ENCODE measurements at places on chromosomes 3 and 15.
A peak's percentile ranks its signal among the peaks of the same experiment; 100 is the strongest.

GRCh38 chr3:141764045-141764444 lies 837 bp downstream of the GRK7 start:
- no peak for DNase-seq

- peak; percentile 76 for DNase-seq
Measured at GRCh38 chr3:151086484-151087456, 1.3 kb downstream of the MED12L start.

- no peak for DNase-seq
Measured at GRCh38 chr15:94228611-94229010, 2.8 kb upstream of the MCTP2 start.

- no peak for DNase-seq
Measured at GRCh38 chr3:20256144-20256543, 70.1 kb upstream of the SGO1 start.

- DNase-seq = no peak
Measured at GRCh38 chr15:35379972-35380371, 166.0 kb downstream of the DPH6 start.

GRCh38 chr3:40921251-40921650 lies 278.1 kb upstream of the CTNNB1 start:
- DNase-seq = no peak

DNA sequence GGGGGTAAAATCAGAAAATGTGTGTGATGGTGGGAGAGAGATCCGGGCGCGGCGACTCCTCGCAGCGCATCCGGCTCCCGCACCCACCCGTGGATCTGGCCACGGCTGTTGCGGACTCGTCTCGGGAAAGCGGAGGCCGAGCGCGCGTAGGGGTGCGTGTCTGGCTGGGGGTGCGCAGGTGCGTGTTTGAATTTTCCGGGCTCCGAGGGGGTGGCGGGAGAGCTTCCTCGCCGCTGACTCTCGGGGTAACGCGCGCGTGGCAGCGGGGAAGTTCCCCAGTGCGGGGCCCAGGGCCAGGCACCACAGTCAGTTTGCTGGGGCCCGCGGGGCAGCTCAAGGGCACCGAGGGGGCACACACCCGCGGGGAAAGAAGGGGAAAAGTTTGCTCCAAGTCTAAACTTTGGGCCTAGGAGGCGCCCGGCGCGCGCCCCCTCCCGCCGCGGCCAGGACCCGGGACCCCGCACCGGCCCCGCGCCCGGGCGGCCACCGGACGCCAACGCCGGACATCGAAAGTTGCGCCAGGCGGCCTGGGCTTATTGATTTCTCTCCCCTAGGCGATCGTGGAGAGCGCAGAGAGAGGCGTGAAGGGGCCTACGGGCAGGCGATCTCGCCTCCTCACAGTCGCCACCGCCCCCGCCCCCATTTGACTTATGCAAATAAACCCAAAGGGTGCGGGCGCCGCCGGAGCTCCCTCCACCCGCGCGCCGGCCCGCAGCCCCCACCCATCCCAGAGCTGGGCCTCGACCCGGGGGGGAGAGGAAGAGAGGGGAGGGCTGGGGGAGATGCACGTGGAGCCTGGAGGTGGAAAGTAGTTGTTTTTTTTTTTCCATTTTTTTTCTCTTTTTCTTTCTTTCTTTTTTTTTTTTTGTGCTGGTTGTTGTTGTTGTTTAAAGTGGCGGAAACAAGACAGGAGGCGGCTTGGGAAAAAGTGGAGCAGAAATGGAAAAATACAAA lies 639 bp downstream of the FOXP1 start:
- DNase-seq = peak; percentile 50

GRCh38 chr3:124886168-124887056 lies 753 bp downstream of the ITGB5 start:
- peak; percentile 51 for DNase-seq

DNA sequence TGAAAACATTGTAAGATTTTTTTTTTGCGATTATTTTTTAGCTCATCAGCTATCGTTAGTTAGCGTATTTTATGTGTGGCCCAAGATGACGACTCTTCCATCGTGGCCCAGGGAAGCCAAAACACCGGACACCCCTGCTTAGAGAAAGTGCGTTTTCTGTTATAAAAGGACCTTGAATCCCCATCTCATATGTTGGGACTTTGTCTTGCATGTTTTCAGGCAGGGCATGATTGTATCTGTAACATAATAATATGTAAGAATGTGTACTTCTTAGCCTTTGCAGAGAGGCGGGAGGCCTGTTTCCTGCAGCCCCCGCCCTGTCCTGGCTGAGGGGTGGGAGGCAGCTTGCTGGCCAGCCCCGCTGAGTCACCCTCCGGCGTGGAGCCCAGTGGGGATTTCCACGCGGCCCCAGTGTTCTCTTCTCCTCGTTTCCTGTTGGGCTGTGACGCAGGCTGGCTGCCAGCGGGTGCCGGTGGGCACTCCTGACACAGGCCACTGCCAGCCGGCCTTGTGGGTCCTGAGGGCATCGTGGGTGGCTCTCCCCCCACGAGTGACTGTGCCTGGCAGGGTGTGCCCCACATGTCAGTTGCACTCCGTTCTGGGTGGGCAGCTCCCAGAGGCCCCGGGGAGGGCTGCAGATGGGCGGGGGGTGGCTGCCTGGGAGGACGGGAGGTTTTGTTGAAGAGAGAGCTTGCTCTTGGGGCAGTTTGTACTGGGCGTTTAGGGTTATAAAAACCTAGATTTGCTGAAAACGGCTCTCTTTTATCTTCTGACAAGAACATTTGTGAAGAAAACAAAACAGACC lies 55.6 kb downstream of the SMAD3 start:
- peak; percentile 22 for DNase-seq

GRCh38 chr3:98962189-98962930 lies 60.9 kb upstream of the DCBLD2 start:
- no peak for DNase-seq

GRCh38 chr3:152323834-152324233 lies 55.1 kb downstream of the MBNL1 start:
- DNase-seq = no peak

DNA sequence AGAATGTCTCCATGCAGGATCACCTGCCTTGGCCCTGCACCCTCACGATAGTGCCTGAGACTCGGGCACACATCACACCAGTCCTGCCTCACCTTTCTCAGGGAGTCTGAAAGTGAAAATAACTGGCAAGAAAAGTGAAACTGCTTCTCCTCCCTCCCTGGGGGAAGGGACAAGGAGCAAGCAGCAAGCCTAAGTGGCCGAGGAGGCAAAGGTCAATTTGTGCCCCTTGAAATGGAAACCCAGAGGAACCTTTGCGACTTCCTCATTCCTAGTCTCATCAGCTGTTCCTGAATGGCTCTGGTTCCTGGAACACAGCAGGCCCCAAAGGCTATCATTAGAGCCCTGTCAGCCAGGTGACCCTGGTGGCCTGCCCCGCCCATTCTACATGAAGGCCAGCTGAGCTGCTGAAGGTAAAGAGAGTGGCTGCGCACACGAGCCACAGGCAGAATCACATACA lies 28.0 kb upstream of the SLCO2A1 start:
- no peak for DNase-seq

DNA sequence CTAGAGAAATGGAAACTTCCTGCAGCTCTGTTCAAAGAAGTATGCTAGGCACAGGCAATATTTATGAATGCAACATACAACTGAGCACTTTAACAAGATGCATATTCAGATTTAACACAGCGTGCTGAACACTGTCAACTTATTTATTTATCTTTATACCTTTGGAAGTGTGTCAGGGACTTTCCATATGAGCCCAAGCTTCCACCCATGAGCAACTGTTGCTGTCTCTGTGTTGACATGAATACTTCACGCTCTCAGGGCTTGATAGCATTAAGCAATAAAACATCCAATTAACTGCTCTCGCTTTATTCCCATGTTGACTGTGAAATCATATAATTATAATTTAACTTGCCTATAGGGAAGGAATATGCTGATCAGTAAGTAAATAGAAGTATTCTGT lies 116.6 kb upstream of the ROBO1 start:
- DNase-seq = no peak

- DNase-seq = no peak
Measured at GRCh38 chr3:148748283-148748682, 50.6 kb downstream of the AGTR1 start.

DNA sequence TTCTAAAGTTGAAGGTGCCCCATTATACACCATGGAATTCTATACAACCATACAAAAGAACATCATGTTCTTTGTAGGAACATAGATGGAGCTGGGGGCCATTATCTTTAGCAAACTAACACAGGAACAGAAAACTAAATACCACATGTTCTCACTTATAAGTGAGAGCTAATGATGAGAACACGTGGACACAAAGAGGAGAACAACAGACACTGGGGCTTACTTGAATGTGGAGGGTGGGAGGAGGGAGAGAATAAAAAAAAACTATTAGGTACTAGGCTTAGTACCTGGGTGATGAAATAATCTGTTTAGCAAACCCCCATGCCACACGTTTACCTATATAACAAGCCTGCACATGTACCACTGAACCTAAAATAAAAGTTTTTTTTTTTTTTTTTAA lies 342.7 kb downstream of the PLCL2 start:
- no peak for DNase-seq

DNA sequence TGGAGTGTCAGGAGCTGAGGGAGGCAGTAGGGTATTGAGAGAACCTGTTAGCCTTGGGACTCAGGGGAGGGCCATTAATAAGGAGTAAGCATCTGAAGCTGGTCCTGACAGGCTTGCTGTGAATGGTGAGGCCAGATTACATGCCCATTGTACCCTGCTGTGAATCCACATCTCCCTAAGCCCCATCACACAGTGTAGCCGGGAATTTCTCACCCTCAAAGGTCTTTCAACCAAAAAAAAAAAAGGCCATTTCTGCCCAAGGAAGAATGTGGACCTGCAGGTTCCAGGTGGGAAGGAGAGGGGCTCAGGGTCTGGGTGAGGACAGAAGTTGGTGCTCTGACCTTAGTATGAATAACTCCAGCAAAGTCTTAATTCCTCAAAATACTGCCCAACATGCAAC lies 37.2 kb downstream of the MAGEF1 start:
- DNase-seq = no peak

GRCh38 chr3:169137076-169137475 lies 526.4 kb downstream of the MECOM start:
- DNase-seq = no peak

- DNase-seq = no peak
Measured at GRCh38 chr15:34065261-34065660, 26.3 kb upstream of the AVEN start.

GRCh38 chr15:101442272-101442671 lies 47.2 kb downstream of the PCSK6 start:
- no peak for DNase-seq

DNA sequence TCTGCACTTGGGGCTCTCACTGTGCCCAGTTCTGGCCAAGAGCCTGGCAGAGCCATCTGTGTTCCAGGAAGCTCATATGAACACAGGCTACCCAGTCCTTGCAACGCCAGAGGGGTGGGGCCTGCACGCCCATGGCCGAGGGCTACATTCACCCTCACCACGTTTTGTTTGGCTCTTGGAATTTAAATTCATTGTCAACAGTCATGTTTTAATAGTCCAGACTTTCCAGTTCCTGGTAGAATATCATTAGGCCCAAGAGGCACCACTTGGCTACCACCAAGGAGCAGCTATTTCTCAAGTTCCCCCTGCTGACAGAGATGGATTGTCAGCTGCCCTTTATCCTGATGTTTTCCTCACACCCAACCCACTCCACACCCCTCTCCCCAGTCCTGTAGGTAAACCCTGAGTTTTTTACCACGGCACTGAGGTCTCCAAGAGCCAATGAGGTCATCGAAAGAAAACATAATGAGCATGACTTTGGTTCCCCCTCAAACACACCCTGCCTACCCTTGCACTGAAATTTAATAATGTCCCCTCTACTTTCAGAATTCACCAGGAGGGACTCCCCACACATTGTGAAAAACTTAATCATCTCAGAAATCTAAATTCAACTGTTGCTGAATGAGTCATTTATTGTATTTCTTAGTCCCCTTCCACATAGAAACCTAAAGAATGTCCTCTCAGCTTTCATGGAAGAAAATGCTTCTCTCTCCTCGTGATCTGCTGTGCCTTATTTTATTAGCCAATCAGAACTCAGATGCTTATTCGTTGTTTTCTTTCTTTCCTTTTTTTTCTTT lies 125.1 kb downstream of the SHQ1 start:
- no peak for DNase-seq

- no peak for DNase-seq
Measured at GRCh38 chr3:50190936-50191660, at the start of gene GNAT1. TSS of gene GNAT1 (plus strand) at chr3:50191610. CDS start at chr3:50191726, 116 bp downstream.

DNA sequence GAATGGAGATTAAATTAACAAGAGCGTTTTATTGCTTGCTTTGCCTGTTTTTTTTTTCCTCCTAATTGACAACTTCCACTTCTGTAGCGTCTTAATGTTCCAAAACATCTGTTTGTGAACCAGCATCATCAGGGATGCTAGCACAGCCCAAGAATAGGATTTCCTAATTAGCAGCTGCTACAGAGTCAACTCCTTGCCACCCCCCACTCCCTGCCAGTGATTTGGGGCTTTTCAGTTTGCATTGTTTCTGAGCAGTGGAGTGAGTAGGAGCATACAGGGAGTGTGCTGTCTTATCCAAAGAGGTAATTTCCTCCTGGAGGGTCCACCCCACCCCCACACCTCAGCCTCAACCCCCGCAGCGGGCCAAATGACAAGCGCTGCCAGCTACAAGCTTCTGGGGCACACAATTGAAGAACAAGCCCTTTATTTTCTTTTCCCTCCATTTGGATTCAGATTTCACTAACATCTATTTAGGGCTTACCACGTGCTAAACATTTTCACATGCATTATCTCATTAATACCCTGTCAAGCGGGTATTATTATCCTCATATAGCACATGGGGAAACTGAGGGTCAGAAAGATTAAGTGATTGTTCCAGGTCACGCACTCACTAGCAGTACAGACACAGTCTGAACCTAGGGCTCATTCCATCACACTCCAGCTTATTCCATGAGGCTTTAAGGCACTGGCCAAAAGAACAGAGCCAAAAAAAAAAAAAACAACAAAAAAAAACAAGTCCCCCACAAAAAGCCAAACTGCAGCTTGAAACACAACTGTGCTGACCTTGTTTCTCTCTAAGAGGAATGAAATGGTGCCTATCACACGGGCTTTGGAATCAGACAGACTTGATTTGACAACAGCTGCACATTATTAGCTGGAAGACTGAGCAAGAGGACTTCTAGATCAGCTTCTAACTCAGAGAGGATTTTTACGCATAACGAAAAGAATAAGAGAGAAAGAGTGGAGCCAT lies 16.4 kb downstream of the HEG1 start:
- DNase-seq = peak; percentile 55

- DNase-seq = no peak
Measured at GRCh38 chr3:87173071-87173470, 54.0 kb upstream of the CHMP2B start.

DNA sequence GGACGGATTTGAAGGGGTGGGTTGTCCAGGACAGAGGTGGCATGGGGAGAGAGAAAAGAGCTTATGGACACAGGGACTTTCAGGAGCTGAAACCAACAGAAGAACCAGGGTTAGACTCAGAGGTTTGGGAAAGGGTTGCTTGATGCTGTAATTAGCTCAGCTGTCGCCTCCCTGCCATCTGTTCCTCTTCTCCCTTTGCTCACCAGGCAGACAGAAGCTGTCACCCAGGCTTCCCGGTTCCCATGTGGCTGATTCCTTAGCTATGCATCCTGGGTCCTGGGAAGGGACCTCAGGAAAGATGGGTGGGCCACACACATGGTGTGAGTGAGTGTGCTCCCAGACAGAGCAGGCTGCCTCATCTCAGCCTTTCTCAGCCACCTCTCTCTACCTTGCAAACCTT lies 14.1 kb downstream of the PTPN23 start:
- no peak for DNase-seq
